COR-L47 (cell line): ENCODE measurements at places on chromosomes 7 and 10.
A peak's percentile ranks its signal among the peaks of the same experiment; 100 is the strongest.

GRCh38 chr7:151756076-151756731 lies 120.7 kb downstream of the PRKAG2 start:
- DNase-seq, result no peak

DNA sequence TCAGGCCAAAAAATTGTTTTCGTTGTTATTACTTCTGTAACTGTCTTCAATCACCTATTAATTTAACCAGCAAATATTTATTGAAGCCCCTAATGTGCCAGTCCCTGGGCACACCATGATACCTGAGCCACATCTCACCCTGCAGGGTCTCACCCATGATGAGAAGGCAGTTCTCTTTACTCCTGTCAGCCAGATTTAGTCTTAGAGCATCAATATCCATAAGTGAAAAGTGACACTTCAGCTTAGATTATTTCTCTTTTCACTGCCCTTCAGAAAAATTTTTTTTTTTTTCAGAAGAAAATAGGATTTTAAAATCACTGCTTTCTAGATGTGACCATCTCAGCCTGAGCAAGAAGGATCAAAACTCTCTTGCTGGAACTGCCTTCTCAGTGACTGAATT lies 258.6 kb upstream of the NFE2L3 start:
- DNase-seq, result no peak

GRCh38 chr7:121874298-121874697 lies 1.3 kb downstream of the PTPRZ1 start:
- DNase-seq, result no peak

DNA sequence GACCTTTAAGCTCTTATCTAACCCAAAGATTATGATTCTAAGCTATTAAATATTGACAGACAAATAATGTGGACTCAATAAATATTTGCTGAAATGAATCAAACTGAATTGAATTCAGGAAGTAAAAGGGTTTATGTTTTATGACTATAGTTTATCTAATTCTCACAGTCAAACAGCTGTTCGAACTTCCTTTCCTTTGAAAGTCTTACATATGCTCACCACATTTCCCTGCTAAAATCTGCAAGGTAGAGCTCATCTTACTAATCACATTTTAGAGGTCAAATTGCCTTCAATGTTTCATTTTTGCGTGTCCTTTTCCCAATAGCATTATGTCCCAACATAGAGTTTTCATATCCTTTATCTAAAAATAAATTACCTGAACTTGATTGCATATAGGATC lies 154.9 kb upstream of the PPP1R3A start:
- DNase-seq, result no peak

DNA sequence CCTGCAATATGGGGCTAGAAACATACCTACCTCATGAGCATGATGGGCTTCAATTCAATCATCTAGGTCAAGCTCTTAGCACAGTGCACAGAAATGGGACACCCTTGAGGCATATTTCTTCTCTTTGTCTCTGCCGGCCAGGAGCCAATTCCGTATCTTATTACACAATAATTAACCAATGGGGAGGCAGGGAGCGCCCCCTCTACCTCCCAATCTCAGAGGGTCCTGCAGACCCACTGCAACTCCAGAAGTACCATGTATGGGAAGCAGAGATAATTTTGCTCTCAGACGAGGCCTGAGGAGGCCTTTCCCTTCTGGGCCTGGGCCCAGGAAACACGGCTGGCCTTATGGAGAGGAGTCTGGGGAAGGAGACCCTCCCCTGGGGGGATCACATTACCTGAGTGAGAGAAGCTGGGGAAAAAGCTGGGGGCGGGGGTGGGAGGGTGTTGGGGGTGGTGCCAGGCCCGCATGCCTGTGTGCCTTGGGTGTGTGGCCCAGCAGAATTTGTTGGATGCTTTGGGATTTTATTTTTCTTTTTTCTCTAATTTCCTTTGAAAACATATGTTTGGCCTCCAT lies 155.5 kb downstream of the UBE2H start:
- no peak for DNase-seq

DNA sequence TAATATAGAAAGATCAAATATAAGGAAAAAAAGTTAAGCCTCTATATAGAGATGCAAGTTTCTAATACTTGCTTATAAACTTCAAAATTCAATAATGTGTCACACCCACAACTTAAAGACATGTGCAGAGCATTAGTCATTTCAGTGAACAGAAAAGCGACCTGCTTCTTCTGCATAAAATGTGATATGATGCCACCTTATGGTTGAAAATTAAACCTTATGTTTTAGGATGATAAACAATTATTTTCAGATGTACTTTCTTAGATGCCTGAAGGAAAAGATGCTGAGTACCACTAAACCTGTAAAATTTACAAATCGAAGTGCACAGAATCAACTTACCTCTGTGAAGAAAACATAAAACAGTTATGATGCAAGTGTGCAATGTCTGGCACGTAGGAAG lies 96.0 kb downstream of the MTERF1 start:
- DNase-seq, result peak; percentile 38

DNA sequence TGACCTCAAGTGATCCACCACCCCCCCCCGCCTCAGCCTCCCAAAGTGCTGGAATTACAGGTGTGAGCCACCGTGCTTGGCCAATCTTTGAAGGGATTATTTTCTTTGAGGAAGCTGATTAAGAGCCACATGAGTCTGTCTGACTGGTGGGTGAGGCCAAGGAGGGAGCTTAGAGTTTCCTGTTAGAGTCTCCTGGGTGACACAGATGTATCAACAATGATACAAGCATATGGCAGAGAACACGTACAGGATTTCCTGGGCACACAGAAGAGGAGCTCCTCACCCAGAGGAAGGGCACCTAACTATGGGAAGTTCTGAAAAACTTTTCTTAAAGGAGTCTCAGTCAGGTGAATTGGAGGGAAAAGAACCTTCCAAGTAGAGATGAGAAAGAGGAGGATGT lies 69.4 kb downstream of the GOLGA7B start:
- no peak for DNase-seq

DNA sequence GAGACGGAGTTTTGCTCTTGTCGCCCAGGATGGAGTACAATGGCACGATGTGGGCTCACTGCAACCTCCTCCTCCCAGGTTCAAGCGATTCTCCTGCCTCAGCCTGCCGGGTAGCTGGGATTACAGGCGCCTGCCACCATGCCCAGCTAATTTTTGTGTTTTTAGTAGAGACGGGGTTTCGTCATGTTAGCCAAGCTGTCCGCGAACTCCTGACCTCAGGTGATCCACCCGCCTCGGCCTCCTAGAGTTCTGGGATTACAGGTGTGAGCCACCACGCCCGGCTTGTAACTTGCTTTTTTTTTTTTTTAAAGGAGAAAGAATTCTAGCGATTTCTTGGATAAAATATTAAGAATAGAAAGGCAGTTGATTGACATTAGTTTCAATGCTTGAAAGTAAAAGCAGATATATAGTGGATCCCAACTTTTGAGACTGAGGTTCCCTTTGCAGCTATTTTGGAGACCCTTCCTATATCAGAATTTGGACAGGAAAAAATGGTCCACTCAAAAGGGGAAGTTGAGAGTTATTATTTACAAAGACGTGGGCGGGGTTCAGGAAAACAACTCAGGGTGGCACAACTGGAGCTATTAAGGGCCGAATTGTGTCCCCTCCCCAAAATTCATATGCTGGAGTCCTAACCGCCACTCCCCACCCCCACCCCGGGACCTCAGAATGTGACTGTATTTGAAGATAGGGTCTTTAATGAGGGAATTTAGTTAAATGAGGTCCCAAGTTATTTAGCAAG lies 1.3 kb upstream of the ERCC6 start:
- DNase-seq, result no peak

DNA sequence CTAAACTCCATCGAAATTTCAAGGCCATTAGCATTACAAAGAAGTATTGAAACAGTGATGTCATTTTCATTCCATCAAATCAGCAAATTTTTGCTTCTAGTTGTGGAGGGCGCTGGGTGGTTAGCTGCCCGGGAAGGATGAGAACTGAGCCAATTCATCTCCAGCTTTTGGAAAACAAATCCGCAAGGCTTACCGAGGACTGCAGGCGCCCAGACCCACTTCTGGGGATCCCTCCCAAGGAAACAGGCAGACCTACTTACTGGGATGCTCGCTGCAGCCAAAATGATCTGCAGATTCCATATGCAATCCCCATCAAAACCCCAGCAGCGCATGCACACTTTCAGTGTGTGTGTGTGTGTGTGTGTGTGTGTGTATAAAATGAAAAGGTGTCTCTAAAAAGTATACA lies 19.2 kb downstream of the TNRC18 start:
- no peak for DNase-seq

DNA sequence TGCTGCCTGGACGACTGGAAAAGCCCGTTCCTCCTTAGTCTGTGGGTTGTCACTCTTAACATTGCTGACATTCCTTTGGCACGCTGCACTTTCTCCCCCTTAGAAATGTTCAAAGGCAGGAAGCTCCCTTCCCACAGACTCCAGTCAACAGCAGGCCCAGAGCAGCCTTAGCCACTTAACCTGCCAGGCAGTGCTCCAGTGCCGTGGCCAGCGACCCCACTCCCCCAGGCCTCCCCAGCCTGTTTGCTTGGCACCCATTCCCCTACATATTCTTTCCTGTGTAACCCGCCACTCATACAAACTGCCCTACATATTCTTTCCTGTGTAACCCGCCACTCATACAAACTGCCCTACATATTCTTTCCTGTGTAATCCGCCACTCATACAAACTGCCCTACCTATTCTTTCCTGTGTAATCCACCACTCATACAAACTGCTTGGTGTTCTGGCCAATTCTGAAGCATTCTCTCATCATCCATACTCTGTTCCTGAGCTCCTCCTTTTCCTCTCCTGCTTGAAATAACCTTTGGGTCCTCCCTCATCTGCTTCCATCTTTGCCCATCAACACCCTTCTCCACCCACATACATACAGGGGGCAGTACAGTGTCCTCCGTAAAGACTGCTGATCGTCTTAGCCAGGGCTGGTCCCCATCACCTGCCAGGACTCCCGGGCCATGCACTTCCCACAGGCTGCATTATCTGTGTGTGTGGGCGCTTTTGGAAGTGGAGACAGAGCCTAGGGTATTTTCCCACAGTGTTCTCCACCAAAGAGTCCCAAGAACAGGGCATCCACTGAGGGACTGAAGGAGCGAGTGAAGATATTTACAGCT lies 57.3 kb downstream of the ADARB2 start:
- no peak for DNase-seq

DNA sequence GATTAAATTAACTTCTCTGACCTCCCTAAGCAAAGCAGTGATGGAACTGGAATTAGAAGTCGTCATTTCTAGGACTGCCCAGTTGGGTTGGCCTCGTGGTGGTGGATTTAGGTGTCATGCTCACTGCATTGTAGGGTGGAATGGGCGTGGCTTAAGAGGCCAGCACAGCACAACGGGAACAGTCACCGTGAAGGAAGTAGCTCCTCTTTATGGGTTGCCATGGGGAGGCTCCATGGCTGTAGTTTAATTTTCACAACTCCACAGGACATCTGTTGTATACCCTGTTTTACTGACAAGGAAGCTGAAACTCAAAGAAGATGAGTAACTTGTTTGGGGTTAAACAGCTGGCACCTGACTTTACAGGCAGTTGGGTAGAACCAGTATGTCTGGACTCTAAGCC lies 208.3 kb downstream of the CELF2 start:
- peak; percentile 0 for DNase-seq
